ENCODE measurements at places on chromosomes 12 and 14. TPM values are rescaled to one million over a fixed set of nuclear protein-coding genes. Genes with fewer than 3 reads are reported as not detected.

Gene CMTM5
- total RNA-seq = 3.7 TPM

Gene SLC25A21
- total RNA-seq = 2.0 TPM

Gene RDH12
- 0.18 TPM for total RNA-seq

Gene PLEK2
- 1.3 TPM for total RNA-seq

Gene SMARCD1
- total RNA-seq = 110 TPM

Gene DLST
- 72.3 TPM for total RNA-seq

Gene TIMELESS
- total RNA-seq = 15.1 TPM

Gene KCNK13
- total RNA-seq = 0.64 TPM

Gene TAS2R46
- total RNA-seq = 6.7 TPM

Gene SMIM41
- total RNA-seq = 0.35 TPM

Gene CCNB1IP1
- 89.1 TPM for total RNA-seq

Gene SMCO3
- total RNA-seq = 3.3 TPM

Gene RASSF9
- 10.4 TPM for total RNA-seq

Gene GPRC5A
- total RNA-seq = 12.3 TPM

Gene PLCZ1
- total RNA-seq = 1.2 TPM

Gene LHX5
- total RNA-seq = not detected

Gene DAO
- 0.53 TPM for total RNA-seq

Gene PRR4
- 7.2 TPM for total RNA-seq

Gene CFL2
- total RNA-seq = 72.3 TPM

Gene FAM90A1
- total RNA-seq = 0.18 TPM

Gene SRRM4
- total RNA-seq = 0.06 TPM

Gene RNASE7
- total RNA-seq = 0.18 TPM

Gene LMO3
- total RNA-seq = 5.5 TPM

Gene STON2
- total RNA-seq = 93.1 TPM

Gene HOXC12
- not detected for total RNA-seq

Gene ASPG
- total RNA-seq = 12.3 TPM

Gene KIAA0586
- total RNA-seq = 21.2 TPM

Gene POTEM
- total RNA-seq = not detected

Gene B4GALNT1
- 1.3 TPM for total RNA-seq

Gene MMP17
- total RNA-seq = 1.9 TPM

Gene CHD8
- total RNA-seq = 76.8 TPM

Gene SLC17A8
- total RNA-seq = 0.23 TPM

Gene SPTB
- total RNA-seq = 89.3 TPM

Gene PCED1B
- total RNA-seq = 3.3 TPM

Gene TPPP2
- total RNA-seq = 1.8 TPM

Gene GSG1
- 0.47 TPM for total RNA-seq

Gene FSCB
- total RNA-seq = 0.12 TPM

Gene CLEC7A
- 4.7 TPM for total RNA-seq

Gene TSFM
- total RNA-seq = 15.0 TPM

Gene TSHR
- total RNA-seq = 0.29 TPM

Gene RNASE1
- 198 TPM for total RNA-seq

Gene WSCD2
- 7.6 TPM for total RNA-seq

Gene AICDA
- total RNA-seq = 0.23 TPM

Gene KRT2
- not detected for total RNA-seq

Data from metanephros (tissue), 2 donors.